ENCODE measurements at places on chromosomes 12 and 14. TPM values are rescaled to one million over a fixed set of nuclear protein-coding genes. Genes with fewer than 3 reads are reported as not detected.

Gene RFX4
- total RNA-seq: not detected

Gene SLCO1B1
- total RNA-seq: not detected

Gene AKAP3
- 2.1 TPM for total RNA-seq

Gene HDAC7
- total RNA-seq: 289 TPM

Data from activated naive CD4-positive, alpha-beta T cell treated with anti-CD3 and anti-CD28 coated beads for 36 hours (primary cell).